GM04503 (cell line): ENCODE measurements at places on chromosomes 16 and 17.

- DNase-seq = no peak
These were observed 3.5 kb upstream of the SNX29 start for GRCh38 chr16:11973070-11973469.

- DNase-seq = peak; percentile 61
These were observed 96.7 kb upstream of the FAM20A start for GRCh38 chr17:68697850-68698361.

DNA sequence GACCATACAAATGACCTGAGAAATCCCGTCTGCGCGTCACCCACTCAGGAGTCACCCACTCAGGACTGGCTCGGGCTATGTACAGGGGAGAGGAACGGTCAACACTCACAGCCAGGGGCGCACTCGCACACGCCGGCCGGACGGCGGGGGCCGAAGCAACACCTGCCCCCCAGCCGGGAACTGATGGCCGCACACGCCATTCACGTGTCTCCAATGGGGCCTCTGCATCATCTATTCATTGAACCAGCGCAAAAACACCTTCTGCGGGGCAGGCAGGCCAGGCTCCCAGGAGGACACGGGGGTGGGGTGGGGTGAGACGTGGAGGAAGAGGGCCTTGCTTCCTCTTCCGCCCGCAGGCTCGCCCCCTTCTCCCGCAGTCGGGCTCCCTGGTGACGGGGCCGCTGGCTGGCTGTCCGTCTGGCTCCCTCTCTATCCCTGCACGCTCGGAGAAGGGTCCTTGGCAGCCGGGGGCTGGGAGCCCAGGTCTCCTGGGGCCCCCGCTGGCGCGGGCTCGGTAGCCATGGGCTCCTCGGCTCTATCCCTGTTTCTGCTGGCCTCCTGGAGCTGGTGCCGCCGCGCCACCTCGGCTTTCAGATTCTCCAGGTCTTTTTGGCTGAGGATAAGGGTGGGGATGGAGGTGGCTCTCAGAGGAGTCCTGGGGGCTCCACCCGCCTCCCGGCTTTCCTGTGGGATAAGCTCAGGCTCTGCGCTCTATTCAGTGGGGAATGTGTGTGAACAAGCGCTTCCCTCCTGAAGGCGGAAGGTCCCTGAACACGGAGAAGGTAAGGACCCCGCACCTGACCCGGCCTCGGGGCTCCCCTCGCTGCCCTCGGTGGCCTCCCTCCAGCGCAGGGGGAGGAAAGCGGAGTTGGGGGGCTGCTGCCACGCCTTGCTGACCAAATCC, 21.1 kb downstream of the CLUH start:
- DNase-seq = no peak

GRCh38 chr16:53502331-53503269, at the start of gene AKTIP:
Gene AKTIP (minus strand): TSS chr16:53503209. CDS start chr16:53500259, 2,950 bp downstream.
- no peak for DNase-seq

DNA sequence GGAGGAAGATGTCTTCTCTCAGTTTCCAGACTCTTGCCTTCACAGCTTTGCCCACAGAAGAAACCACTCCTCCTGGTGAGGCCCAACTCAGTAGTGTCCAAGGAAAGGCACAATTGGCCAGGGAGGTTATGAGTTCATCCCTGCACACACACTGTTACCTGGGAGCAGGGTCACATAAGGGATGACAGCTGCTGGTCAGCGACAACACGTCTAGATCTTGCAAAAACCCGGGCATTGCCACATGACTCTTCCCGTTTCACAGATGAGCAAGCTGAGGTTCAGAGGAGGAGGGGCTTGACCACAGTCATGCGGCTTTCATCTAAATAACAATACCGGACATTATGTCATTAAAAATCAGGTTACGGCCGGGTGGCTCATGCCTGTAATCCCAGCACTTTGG, 186.0 kb downstream of the COPRS start:
- DNase-seq = no peak

DNA sequence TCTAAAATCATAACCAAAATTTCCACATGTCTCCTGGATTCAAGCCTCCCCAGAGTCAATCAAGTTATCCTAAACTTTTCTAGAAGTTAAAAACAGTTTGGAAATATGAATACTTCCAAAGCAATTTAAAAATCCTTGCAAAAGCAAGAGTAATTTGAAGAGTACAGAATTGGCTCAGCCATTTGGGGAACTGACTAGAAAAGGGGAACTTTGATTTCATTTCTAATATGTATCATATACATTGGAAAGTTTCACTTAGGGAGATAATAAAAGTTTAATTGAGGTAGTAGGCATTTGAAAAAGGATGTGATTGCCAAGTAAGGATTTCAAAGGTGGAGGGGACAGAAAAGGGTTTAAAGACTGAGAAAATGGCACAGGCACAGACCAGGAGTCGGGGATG, 9.0 kb upstream of the SLFN12L start:
- DNase-seq = no peak

GRCh38 chr16:77679391-77679790, 42.9 kb upstream of the NUDT7 start:
- no peak for DNase-seq

- no peak for DNase-seq
These were observed 2.0 kb downstream of the HOXB8 start for GRCh38 chr17:48612854-48613691.

- no peak for DNase-seq
These were observed 7.1 kb downstream of the IGSF6 start for GRCh38 chr16:21645261-21645721.

GRCh38 chr16:68227183-68227793, 8.6 kb downstream of the ESRP2 start:
- DNase-seq = no peak

- no peak for DNase-seq
These were observed 60.4 kb upstream of the RPH3AL start for GRCh38 chr17:413016-413350.

- no peak for DNase-seq
These were observed 7.3 kb upstream of the RPRML start for GRCh38 chr17:46986366-46986765.
